ENCODE measurements at places on chromosomes 4 and X. TPM values are rescaled to one million over a fixed set of nuclear protein-coding genes. Genes with fewer than 3 reads are reported as not detected.

DNA sequence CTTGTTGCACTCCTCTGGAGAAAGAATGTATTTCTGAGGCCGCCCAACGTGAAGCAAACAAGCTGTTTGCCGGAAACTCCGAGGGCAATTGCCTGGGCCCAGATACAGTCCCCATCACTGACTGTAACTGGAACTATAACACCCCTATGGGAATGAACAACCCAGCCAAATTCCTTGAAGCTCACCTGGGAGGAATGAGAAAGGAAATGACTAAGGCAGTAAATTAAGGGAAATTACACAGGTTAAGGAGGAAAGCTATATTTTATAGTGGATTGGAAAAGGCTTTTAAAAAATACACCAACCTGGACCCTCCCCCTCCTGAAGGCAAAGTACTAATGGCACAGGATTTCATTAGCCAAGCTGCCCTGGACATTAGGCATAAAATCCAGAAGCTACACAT, 11.7 kb upstream of the HERC5 start:
- no peak for DNase-seq
- H3K4me3 ChIP-seq: no peak overlapping the region
- H3K36me3 ChIP-seq: no peaks in the 10 kb centered on the region
- no peaks in the 10 kb centered on the region for H3K4me1 ChIP-seq

- H3K4me1 ChIP-seq: no peaks in the 10 kb centered on the region
- no peak for DNase-seq
- no peak overlapping the region for H3K27ac ChIP-seq
Measured at GRCh38 chrX:81378560-81378959, 176.7 kb downstream of the SH3BGRL start.

- no peak overlapping the region for H3K4me3 ChIP-seq
- no peaks in the 10 kb centered on the region for H3K4me1 ChIP-seq
- no peak for DNase-seq
- H3K27ac ChIP-seq: no peak overlapping the region
- H3K27me3 ChIP-seq: no peaks in the 10 kb centered on the region
- no peaks in the 10 kb centered on the region for H3K36me3 ChIP-seq
Measured at GRCh38 chr4:22233230-22233629, 282.6 kb downstream of the ADGRA3 start.

GRCh38 chrX:132648895-132649294, 160.1 kb upstream of the MBNL3 start:
- H3K4me3 ChIP-seq: no peak overlapping the region
- no peaks in the 10 kb centered on the region for H3K36me3 ChIP-seq
- H3K4me1 ChIP-seq: no peaks in the 10 kb centered on the region

GRCh38 chr4:6942238-6942800, 32.7 kb downstream of the TBC1D14 start:
- H3K27ac ChIP-seq: peak overlapping the region; percentile 82
- no peaks in the 10 kb centered on the region for H3K27me3 ChIP-seq
- no peak for DNase-seq
- H3K4me1 ChIP-seq: peaks cover 49% of the 10 kb centered on the region
- peaks cover 2% of the 10 kb centered on the region for H3K36me3 ChIP-seq

GRCh38 chr4:101178731-101179130, 168.6 kb downstream of the PPP3CA start:
- no peak overlapping the region for H3K4me3 ChIP-seq
- peaks cover 6% of the 10 kb centered on the region for H3K4me1 ChIP-seq
- DNase-seq: no peak
- H3K36me3 ChIP-seq: no peaks in the 10 kb centered on the region

DNA sequence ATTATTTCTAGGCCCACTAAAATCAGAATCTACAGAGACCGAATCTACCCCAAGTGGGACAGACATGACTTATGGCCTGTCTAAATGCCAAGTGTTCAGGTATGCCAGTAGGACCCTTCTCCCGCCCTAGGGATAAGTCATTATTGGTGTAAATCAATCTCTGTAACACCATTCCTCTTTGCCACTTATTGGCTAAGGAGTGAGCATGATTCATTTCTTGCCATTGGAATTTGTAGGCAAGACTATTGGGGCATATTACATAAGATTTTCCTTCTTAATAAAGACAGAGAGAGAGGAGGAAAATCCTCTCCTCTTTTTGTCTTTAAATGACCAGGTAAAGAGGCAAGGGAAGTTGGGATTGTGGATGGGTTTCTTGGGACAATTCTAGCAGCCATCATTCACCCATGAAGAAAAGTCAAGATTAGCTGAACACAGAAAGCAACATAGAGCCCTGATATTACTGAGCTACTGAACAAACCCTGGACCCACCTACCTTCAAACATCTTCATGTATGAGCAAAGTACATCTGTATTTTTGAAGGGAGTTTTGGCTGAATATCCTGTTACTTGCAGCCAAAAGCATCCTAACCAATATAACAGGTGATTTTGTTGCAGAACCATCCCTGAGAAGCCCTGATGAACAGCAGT, 2.6 kb downstream of the SLC9B2 start:
- peaks cover 7% of the 10 kb centered on the region for H3K4me1 ChIP-seq
- no peak for DNase-seq
- H3K27ac ChIP-seq: no peak overlapping the region
- no peaks in the 10 kb centered on the region for H3K36me3 ChIP-seq
- H3K4me3 ChIP-seq: no peak overlapping the region

DNA sequence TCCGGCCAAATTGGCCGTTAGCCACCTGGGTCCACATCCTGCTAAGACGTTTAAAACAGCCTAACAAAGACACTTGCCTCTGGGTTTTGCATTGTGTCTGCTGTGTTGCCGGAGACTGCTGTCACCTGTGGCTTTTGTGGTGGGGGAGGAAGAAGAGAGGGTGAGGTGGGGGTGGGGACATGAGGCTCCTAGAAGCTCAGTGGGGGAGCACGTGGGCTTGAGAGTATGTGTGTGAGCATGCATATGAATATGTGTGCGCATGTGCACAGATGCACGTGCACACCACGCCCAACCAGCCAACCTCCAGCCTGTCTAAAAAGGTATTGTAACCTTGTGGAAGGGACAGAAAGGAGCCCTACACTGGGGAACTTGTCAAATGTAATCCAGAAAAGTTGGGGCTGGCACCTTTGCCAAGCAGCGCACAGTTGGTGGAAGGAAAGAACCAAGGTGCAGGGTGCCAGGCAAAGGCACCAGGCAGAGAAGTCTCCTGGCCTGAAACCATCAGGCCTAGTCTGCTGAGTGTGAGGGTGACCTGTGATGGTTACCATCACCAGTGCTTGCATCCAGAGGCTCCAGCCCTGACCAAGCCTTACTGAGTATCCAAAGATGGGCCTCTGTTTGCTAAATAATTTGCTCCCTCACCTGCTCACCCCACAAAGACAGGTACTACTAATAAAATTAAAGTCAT, 10.1 kb upstream of the SASH3 start:
- H3K4me1 ChIP-seq: no peaks in the 10 kb centered on the region
- no peaks in the 10 kb centered on the region for H3K36me3 ChIP-seq
- DNase-seq: no peak
- H3K4me3 ChIP-seq: no peak overlapping the region
- H3K27ac ChIP-seq: no peak overlapping the region
- no peaks in the 10 kb centered on the region for H3K27me3 ChIP-seq

- H3K4me3 ChIP-seq: no peak overlapping the region
- H3K36me3 ChIP-seq: no peaks in the 10 kb centered on the region
- H3K27ac ChIP-seq: no peak overlapping the region
- no peaks in the 10 kb centered on the region for H3K27me3 ChIP-seq
Measured at GRCh38 chr4:48439988-48440387, 43.2 kb upstream of the SLC10A4 start.

- H3K36me3 ChIP-seq: no peaks in the 10 kb centered on the region
- no peak overlapping the region for H3K4me3 ChIP-seq
- H3K27me3 ChIP-seq: no peaks in the 10 kb centered on the region
- H3K27ac ChIP-seq: no peak overlapping the region
Measured at GRCh38 chr4:139499186-139499585, 45.3 kb downstream of the RAB33B start.

DNA sequence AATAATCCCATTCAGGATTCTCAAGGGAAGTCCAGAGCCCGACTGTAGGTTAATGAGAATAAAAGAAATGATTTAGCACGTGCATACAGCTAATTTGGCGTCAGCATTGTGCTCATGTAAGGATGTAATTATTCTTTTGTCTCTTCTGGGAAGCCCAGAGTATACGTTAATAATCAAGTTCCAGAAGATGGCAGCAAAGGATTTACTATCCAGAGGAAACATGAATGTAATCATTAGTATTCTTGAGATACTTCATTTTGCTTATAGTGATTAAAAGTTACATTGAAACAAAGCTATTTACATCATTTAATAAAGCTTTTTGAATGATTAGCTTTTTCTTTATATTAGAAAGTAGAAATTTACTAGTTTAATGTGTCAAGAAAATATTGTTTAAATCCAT, 27.1 kb upstream of the MAP9 start:
- no peaks in the 10 kb centered on the region for H3K27me3 ChIP-seq
- no peak overlapping the region for H3K27ac ChIP-seq
- no peak for DNase-seq
- H3K36me3 ChIP-seq: no peaks in the 10 kb centered on the region
- no peak overlapping the region for H3K4me3 ChIP-seq

- no peak for DNase-seq
- no peaks in the 10 kb centered on the region for H3K27me3 ChIP-seq
- H3K36me3 ChIP-seq: no peaks in the 10 kb centered on the region
- no peak overlapping the region for H3K4me3 ChIP-seq
- H3K27ac ChIP-seq: no peak overlapping the region
- H3K4me1 ChIP-seq: no peaks in the 10 kb centered on the region
Measured at GRCh38 chr4:109848501-109848900, 594 bp downstream of the LRIT3 start.

DNA sequence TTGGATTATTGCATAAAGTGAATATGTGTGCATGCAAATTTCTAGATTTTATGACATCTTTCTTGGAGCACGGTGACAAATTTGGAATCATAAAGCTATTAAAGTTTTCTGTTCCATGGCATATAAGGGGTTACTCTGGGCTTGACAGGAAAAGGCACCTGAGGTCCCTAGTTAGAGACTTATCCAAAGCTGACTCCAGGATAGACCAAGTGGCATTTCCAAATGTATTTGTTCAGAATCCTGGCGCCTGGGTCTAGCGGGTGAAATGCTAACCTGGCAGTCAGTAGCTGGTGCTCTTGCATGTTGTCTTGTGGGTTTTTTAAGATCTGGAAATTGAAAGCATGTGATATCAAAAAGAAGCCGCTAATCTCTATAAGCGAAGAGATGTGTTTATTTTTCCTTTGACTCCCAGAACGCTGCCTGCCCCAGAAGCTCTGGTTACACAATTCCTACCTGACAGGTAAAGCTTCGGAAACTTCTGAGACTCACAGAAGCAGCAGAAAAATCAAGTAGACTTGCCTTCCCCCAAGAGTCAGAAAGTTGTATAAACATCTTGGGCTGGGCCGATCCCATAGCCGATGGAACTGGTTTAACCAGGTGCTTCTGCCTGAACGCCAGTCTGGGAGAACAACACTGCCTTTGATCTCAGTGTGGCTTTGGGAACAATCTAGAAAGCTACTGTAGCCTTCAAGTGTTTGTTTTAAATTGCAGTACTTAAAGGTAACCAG, 12.9 kb upstream of the ZCCHC4 start:
- DNase-seq: peak; percentile 81
- H3K36me3 ChIP-seq: no peaks in the 10 kb centered on the region
- H3K27me3 ChIP-seq: no peaks in the 10 kb centered on the region
- H3K4me1 ChIP-seq: no peaks in the 10 kb centered on the region

Gene NAP1L3
- 0.86 TPM for total RNA-seq

Gene MSN
- total RNA-seq: 333 TPM

Gene CT47A1
- total RNA-seq: not detected

Gene RS1
- 5.2 TPM for total RNA-seq

Gene FAM236B
- not detected for total RNA-seq

Gene DMP1
- total RNA-seq: not detected
